ENCODE measurements at places on chromosomes 11 and 22.

- no peak for DNase-seq
Observed at GRCh38 chr22:31980628-31981027, 36.3 kb downstream of the YWHAH start.

- no peak for DNase-seq
Observed at GRCh38 chr11:61474013-61474643, 34.4 kb upstream of the LRRC10B start.

GRCh38 chr11:17887779-17888178 lies 125.1 kb downstream of the SERGEF start:
- DNase-seq, result no peak

- peak; percentile 58 for DNase-seq
Observed at GRCh38 chr11:116073854-116074837, 569.9 kb upstream of the CADM1 start.

GRCh38 chr11:504053-504993 lies 2.7 kb downstream of the RNH1 start:
- peak; percentile 17 for DNase-seq

GRCh38 chr11:68332186-68332585 lies 19.8 kb downstream of the LRP5 start:
- DNase-seq, result no peak

GRCh38 chr11:71507102-71507501 lies 20.0 kb upstream of the KRTAP5-7 start:
- no peak for DNase-seq

DNA sequence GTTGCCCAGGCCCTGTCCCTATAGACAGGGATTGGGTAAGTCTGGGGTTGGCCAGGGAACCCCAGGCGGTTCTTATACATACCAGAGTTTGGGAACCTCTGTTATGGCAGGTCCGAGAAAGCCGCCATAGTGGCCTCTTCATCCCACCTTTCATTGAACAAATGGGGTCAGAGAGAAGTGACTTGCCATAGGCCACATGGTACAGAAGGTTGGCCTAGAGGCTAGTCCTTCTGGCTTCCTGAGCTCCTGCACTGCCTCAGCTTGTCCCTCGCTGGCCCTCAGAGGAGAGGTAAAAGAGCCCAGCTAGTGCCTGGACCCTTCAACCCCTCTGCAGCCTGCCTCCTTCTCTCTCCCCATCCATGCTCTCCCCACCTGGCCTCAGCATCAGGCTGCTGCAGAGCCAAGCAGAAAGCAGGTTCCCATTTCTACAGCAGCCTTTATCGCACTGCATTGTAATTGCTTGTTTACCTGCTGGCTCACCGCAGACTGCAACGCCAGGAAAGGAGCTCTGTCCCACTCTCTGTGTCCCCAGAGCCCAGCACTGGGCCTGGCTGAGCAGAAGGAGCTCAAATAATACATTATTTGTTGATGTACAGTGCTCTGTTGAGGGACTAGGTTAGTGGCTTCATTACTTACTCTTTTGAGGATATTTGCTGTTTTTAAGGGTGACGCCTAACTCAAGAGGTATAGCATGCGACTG lies 103.6 kb downstream of the TRIM29 start:
- no peak for DNase-seq

GRCh38 chr11:6096417-6096816 lies 11.1 kb upstream of the OR56B4 start:
- peak; percentile 7 for DNase-seq

DNA sequence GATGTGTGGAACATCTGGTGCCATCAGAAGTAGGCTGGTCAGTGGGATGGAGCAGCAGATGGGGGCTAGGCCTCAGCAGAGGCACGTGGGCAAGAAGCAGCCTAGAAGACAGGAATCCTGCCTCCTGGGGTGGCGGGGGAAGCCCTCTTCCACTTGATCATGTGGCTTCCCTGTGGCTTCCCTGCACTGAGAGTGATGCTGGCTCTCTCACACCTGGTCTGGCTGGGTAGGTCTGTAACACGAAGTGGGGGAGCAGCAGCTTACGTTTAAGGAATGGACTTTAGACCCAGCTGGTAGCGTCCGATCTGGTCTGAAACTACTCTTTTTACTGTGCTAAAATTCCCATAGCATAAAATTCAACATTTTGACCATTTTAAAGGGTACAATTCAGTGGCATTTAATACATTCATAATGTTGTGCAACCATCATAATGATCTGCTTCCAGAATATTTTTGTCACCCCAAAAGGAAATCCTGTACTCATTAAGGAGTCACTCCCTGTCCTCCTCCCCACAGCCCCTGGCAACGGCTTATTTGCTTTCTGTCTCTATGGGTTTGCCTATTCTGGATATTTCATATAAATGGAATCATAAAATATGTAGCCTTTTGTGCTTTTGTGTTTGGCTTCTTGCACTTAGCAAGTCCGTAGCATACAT lies 21.7 kb downstream of the PTPN5 start:
- peak; percentile 67 for DNase-seq

DNA sequence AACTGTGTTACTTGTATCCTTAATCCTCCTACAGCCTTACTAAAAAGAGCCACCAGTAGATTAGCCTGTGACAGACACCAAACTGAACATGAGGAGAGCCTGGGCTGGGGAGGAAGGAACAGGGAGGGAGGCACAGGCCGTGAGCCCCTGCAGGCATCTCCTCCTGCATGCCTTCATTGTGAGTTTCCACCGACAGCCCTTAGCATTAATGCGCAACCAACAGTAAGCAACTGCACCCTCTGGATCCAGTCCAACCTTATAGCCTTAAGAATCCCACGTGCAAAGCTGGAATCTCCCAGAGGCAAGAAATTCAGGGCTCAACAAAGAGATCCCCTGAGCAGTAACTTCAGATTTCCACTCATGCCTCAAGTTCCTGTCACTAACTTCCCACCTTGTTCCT lies 84.6 kb downstream of the ETS1 start:
- peak; percentile 82 for DNase-seq

DNA sequence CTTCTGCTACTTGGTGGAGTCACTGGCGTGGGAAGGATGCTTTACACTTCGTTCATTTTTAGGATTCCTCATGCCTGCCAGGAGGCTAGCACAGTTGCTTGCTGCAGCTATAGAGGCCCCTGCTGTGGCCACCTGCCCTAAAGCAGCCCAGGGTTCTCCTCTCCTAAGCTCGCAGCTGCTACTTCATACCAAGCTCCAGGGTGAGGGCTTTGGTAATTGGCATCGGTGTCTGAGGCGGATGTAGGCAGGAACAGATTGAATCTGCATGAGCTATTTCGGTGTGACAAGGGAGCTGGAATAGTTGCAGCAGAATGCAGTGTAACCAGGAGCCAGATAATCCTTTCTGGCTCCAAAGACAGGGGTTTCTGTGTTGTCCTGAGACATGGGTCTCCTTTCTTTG lies 133.1 kb downstream of the MICAL2 start:
- no peak for DNase-seq

DNA sequence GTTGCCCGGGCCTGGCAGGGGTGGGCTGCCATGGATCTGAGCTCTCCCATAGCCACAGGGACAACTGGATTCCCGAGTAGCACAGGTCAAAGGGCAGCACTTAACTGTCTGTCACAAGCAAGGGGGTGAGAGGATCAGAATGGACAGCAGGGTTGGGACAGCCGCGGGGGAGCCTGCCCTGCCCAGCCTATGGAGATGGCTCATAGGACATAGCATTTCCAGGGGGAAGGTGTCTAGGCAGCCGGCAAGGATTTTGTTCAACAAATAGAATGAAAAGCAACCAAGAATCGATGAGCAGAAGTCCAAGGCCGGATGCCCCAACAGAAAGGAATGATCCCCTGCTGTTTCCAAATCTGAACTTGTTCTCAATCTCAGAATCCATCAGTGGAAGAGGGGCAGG lies 92.9 kb downstream of the RPS6KA4 start:
- DNase-seq, result no peak

GRCh38 chr22:22003233-22003632 lies 20.6 kb upstream of the TOP3B start:
- no peak for DNase-seq

DNA sequence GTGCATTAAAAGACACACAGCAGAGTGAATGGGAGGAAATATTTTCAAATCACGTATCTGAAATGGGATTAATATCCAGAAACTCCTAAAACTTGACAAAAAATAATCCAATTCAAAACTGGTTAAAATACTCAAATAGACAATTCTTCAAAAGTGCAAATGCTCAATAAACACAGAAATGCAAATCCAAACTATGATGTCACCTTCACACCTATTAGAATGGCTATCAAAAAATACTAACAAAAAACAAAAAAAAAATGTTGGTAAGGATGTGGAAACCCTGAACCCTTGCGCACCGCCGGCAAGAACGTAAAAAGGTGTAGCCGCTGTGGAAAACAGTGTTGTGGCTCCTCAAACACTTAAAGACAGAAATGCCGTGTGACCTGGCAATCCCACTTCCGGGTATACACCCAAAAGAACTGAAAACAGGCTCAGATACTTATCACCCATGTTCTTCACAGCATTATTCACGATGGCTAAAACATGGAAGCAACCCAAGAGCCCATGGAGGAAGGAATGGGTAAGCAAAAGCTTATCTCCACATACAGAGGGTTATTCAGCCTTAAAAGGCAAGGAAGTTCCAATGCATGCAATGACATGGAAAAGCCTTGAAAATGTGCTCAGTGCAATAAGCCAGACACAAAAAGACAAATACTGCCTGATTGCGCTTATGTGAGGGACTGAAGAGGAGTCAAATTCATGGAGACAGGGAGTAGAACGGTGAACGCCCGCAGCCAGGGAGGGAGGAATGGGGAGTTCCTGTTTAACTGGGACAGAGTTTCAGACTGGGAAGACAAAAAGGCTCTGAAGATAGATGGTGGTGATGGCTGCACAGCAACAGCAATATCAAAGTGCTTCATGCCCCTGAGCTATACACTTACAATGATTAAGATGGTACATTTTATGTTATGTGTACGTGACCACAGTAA lies 19.6 kb downstream of the BRD1 start:
- DNase-seq, result no peak

GRCh38 chr11:115643549-115644270 lies 139.5 kb upstream of the CADM1 start:
- peak; percentile 46 for DNase-seq

GRCh38 chr11:68948496-68948895 lies 32.3 kb downstream of the MRGPRD start:
- no peak for DNase-seq
